ENCODE measurements at places on chromosomes 2 and 18. TPM values are rescaled to one million over a fixed set of nuclear protein-coding genes. Genes with fewer than 3 reads are reported as not detected.

The DNAJC27 gene
- total RNA-seq, result 12.6 TPM

The STAT4 gene
- total RNA-seq, result 3.6 TPM

DNA sequence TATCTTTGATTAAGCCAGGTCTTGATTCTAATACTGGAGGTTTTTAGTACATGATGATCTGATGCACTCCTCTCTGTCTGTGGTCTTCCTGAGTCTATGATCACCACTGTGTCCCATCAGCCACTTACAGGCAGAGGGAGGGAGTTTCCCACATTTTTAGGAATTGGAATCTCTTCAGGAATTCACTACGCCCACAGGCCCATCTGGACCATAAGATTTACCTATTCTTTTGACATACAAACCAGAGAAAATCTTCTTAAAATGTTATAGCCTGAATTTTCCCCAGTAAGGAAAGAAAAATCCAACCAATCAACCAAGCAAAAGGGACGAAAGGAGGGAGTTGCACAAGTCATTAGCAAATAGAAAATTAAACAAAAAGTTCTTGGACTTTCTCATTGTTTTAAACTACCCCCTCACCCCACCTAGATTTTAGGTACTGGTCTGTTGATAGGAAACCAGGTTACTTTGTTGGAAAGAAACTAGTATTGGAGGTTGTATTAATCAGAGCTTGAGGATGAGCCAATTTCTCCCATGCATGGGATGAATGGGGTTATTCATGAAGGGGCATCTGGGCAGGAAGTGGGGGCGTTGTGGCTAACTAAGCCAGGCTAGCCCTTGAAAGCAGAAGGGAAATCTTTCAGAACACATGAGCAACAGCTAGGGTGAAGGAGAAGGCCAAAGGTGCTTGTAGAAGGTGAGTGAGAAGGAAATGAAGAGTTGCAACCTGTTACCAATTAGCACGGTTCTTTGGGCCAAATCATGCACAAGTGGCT is 328.2 kb upstream of the MEX3C start:
- no peak for DNase-seq

The DGUOK gene
- total RNA-seq, result 42.3 TPM

- no peak for DNase-seq
Observed at GRCh38 chr2:130760754-130761751, 5.7 kb downstream of the AMER3 start.

- no peak for DNase-seq
Observed at GRCh38 chr2:95025406-95026319, at the start of gene MAL. Gene MAL (plus strand): TSS chr2:95025708. CDS start chr2:95025793, 85 bp downstream.

GRCh38 chr2:8851811-8852560 is 14.6 kb upstream of the KIDINS220 start:
- no peak for DNase-seq

DNA sequence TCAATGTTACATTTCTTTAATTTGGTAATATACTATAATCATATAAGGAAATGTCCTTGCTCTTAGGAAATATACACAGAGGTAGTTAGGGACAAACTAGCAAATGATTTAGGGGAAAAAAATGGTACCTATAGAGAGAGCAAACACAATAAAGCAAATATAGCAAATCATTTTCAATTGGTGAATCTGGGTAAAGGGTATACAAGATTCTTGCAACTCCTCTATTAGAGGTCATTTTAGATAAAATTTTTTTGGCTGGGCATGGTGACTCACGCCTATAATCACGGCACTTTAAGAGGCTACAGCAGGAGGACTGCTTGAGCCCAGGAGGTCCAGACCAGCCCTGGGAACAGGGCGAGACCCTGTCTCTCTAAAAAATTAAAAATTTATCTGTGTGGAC is 44.4 kb downstream of the STRN start:
- no peak for DNase-seq
